ENCODE measurements at places on chromosomes 16 and 17. TPM values are rescaled to one million over a fixed set of nuclear protein-coding genes. Genes with fewer than 3 reads are reported as not detected.

GRCh38 chr17:48462946-48463345, 32.9 kb upstream of the SKAP1 start:
- no peak for DNase-seq

Gene UNC45B
- not detected for total RNA-seq

DNA sequence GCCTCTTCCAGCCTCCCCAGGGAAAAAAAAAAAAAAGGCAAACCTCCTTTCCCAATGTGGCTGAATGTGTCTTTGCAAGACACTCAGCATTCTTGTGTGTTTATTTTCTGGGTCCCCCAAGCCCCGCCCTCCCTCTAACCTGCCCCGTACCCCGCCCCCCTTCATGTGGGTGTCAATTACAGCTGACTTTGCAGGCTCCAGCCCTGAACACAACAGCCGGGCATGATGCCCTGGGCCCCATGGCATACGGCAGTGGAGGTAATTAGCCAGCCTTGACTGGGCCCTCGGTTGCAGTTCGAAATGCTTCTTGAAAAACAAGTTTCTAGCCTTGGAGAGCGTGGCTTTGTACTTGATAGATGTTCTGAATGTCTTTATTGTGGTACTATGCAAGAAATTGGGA, 354.7 kb upstream of the RBFOX1 start:
- DNase-seq, result no peak

Gene P3H4
- 20.7 TPM for total RNA-seq

DNA sequence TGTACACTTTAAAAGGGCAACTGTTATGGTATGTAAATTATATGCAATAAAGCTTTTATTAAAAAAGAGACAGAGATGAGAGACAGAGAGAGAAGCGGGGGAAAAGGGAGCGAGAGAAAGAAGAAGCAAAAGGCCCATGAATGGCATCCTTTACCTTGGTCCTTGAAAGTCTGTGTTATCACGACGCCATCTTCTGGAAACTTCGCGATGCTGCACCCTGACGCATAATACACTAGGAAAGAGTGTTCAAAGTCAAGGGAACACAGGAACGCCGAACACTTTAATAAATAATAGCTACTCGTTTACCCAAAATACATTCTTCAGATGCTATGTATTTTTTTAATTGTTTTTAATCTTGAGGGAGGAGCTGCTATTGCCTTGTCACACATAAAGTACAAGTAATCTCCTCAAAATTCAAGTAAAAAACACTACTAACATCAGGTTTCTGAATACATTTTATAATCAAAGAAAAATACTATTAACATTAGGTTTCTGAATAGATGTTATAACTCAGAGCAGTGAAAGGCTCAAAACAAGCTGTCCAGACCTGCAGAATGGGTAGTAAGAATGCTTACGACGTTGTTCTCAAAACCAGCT, 23.0 kb upstream of the SLC38A8 start:
- DNase-seq, result no peak

Gene TBC1D3E
- total RNA-seq, result not detected

GRCh38 chr16:49340466-49340865, 33.1 kb upstream of the C16orf78 start:
- no peak for DNase-seq

Data from thoracic aorta (tissue), 2 donors.